ENCODE measurements at places on chromosomes 2 and 18. TPM values are rescaled to one million over a fixed set of nuclear protein-coding genes. Genes with fewer than 3 reads are reported as not detected.

Gene CCDC121
- 3.0 TPM for total RNA-seq

GRCh38 chr2:27069436-27069835, 2.0 kb downstream of the OST4 start:
- DNase-seq, result no peak

DNA sequence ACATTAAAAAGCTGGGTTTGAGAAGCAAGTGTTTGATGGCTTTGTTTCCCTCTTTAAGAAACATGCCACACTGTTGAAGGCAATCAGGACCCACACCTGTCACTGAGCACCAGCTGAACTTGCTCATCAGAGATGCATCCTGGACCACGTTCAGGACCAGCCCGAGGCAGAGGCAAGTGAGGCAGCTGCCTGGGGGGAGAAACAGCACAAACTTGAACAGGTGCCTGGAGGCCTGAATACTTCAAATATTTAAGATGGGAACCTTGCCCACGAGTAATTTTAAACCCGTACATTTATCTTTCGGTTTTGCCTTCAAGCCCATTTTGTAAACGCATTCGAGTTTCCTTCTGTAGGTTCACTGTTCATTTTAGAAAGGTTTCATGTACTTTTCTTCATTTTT, 421.3 kb downstream of the NYAP2 start:
- DNase-seq, result peak; percentile 97

Gene GPR55
- total RNA-seq, result 0.03 TPM

DNA sequence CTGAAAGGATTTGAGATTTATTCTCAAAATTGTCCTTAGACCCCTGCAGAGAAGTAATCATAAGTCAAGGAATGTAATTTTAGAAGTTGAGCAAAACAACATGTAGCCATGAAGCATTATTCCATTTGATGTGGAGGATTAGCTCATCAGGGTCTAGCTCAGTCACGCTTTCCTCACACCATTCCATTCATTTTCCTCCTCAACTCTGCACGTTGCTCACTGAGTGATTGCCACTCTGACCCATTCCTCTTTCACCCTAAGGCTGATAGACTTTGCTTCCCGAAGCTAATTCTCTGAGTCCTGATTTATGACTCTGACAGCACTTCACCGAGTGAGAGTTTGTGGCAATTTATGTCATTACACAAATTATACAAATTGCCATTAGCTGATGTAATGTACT, 820.6 kb upstream of the PIK3C3 start:
- no peak for DNase-seq

Gene LGALSL
- 2.0 TPM for total RNA-seq

- DNase-seq, result no peak
Measured at GRCh38 chr18:5488844-5489243, 55.0 kb downstream of the EPB41L3 start.

GRCh38 chr18:677145-677544, 19.7 kb downstream of the TYMS start:
- no peak for DNase-seq

Gene RAPGEF4
- total RNA-seq, result 1.5 TPM

Data from myocyte (in vitro differentiated cells).